ENCODE measurements at places on chromosomes 11 and 22.
A peak's percentile ranks its signal among the peaks of the same experiment; 100 is the strongest.

GRCh38 chr11:14070896-14071295 is 108.4 kb downstream of the SPON1 start:
- DNase-seq: no peak

DNA sequence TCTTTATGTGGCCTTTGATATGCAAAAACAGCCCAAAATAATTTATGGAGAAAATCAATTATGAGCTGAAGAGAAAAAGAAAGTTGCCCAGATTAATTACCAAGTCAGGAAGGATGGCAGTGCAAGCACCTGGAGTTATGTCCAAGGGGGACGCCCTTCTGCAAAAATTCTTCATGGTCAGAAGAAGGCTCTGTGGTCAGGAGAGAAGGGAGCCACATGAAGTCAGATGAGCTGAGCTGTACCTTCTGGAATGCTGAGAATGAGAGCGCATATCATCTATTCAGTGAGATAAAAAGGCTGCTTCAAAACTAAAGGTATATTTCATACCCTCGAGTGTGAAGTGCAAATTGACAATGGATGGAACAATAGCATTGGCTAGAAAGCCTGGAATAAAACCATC is 607.4 kb downstream of the NTM start:
- DNase-seq: no peak

DNA sequence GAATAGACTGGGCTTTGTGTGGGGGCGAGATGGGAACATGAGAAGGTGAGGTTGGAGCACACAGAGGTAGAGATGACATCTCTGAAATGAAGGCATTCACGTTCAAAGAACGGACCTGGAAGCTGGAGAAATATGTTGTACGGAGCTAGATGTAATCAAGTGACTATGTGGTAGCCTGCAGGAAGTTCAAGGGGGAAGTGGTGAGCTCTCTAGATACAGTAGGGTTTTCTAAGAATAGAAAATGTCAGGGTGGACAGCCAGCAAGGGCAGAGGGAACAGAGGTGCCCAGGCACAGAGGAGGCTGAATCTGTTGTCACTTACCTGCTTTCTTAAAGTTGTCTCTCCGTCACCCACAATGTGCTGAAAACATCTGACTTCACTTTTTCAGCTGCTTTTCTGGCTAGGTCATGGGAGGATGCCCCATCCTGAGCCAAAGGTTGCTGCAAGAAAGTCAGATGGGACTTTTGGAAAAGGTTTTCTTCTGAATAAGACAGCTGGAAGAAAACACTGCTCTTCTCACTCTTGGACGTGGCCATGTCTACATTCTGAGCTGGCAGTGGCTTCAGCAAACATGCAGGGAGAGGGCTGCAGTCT is 171.5 kb upstream of the B3GAT1 start:
- no peak for DNase-seq

DNA sequence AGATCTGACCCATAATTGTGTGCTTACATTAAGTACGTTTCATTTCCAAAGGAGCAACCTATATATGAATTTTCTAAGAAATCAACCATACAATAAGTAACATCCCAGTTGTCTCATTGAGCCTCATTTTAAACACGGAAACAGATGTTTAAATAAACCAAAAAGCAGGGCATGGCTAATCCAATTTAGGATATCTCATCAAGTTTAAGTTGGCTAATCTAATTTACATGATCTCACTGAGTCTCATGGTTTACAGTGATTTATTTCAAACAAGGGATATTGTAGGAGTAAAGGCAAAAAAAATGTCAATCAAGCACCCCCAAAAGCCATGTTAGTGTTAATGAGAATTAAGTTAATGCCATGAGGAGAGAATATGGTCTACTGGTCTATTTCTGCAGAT is 499.8 kb upstream of the CCDC90B start:
- DNase-seq: no peak

DNA sequence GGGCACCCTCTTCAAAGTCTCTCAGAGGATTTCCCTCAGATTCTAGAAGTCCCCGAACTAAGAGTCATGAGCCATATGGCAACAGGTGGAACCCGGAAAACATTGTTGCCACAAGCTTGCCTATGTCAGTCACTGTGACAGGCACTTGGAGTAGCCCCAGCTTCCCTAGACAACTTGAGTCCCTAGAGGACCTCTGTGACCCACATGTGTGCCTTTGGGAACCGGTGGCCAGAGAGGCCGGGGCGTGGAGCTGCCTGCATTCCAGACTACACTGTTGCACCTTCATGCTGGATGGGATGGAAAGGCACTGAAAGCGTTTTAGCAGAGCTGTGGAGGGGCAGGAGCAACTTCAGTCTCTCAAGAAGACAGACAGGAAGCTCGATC is 12.1 kb downstream of the SLC37A2 start:
- no peak for DNase-seq

DNA sequence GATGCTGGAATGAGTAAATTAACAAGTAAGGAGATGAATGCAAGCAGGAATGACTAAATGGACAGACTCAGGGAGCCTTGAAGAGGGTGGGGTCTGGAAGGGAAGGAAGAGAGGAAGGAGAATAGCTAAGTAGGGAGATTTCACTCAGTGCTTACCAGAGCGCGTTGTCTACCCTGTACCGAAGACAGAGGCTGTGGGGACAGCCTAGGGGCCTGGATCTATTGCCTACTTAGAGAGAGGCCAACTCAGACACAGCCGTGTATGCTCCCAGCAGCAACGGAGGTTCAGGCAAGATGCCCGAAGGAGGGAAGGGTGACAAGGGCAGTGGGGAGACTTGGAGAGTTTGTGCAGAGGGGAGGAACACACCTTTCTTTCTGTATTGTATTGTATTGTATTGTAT is at the start of gene FOLR2:
Gene FOLR2 (plus strand): TSS at position 157 of the 400 bp plus-strand sequence. CDS start 1,791 bp downstream, outside the sequence.
- no peak for DNase-seq

GRCh38 chr11:82003024-82003423 is 730.6 kb downstream of the FAM181B start:
- no peak for DNase-seq

DNA sequence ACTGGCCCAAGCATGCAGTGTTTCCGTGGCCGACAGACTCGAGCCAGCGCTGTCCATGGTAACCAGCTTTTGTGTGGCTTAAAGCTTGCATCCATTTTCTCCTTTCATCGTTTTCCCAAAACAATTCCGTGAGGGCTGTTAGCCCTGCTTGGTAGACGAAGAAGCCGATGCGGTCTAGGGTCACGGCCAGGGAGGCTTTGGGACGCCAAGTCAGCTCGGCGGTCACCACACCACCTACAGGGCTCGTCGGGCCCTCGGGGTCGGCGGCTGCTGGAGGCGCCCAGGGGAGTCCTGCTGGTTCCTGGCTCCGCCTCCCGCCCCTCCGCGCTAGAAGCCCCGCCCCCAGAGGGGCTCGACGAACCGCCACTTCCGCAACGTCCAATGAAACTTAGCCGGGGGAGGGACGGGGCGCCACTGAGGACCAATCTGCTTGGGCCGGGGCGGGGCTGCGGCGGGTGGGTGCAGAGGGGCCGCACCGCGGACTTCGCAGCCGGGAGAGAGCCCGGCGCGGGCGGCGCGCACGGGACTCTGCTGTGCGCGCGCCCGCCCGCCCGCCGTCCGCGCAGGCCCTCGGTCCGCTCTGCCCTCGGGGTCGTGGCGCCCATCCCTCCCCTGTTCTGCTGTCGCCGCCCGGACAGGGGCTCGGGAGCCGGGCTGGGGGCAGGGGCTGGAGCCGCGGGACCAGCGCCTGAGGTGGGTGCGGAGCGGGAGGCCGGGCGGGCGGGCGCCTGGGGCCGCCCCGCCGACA is at the start of gene TIGD3:
Gene TIGD3 (plus strand): TSS at position 487 of the 748 bp plus-strand sequence. CDS start 1,058 bp downstream, outside the sequence.
- peak; percentile 89 for DNase-seq

- no peak for DNase-seq
Measured at GRCh38 chr11:73582653-73583052, 15.3 kb downstream of the FAM168A start.

DNA sequence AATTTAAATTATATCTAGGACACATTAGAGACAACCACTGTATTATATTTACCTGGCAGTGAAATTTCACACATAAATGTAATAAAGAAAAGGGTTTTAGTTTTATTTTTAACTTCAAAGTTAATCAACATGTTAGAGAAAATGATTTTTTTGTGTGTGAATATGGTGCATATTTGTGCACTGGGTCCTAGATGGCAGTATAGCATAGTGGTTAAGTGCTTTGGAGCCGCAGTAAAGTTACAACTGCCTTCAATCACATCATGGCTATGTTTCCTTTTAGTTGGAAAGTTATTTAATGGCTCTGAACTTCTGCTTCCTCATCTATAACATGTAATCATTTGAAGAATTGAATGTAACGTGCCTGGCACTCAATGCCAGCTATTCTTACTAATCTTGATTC is 108.9 kb upstream of the DDI1 start:
- no peak for DNase-seq

GRCh38 chr11:128471138-128471661 is 116.2 kb downstream of the ETS1 start:
- DNase-seq: no peak

GRCh38 chr11:86294026-86294425 is 8.0 kb upstream of the HIKESHI start:
- DNase-seq: no peak

DNA sequence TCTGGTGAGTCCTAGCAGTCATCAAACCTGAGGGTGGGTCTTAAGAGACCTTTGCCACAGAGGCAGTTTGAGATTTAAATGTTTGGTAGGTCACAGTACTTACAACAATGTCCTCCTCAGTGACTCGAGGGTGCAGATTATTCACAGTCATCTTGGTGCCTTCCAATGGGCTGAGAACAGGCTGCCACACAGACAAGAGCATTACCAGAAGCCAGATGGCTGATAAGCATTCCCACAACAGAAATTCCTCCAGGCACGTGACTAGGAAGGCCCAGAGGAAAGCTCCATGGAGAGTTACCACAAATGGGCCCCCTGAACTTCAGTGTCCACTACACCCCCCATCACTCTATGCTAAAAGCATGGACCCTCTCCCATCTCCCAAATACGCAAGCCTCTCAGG is 19.2 kb downstream of the POLDIP3 start:
- DNase-seq: no peak

GRCh38 chr11:97909614-97910399 is 1110.9 kb upstream of the CNTN5 start:
- no peak for DNase-seq

DNA sequence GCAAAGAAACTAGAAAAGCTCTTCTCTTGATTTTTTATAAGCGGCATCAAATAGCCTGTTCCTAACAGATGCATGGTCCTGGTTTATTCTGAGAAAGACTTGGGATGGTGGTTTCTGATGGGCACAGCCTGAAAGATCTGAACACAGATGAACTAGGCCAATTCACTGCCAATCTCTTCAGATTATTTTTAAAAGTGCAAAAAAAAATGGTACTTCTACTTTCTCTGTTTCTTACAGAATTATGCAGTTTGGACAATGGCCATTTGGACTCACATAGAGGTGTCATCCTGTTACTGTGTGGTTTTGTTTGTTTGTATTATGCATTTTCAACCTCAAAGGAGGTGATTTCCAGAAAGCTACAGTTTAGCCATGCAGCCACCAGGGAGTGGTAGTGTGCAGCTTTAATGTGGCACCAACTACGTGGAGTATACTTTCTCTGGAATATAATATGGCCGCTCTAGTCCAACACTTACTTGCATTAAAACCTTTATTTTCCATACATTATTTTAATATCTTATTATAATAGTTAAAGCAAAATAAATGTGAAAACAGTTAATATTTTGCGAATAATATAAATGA is 469.8 kb upstream of the KIRREL3 start:
- DNase-seq: no peak

DNA sequence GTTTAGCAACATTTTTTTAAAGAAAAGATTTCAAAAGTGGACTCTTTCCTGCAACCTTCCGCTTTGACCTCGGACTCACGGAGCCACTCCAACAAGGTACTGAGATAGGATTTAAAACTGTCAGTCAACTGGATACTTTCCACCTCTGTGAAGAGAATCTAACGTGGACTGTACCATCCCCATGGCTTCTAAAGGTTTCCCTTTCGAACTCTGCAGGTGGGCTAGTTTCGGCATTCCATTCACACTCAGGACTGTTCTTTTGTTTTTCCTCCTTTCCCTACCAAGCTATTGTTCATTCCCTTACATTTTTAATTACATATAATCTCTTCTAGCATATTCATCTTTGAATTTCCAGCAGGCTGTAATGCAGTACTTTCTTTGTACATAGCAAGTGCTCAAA is 88.5 kb upstream of the AKIP1 start:
- DNase-seq: no peak

DNA sequence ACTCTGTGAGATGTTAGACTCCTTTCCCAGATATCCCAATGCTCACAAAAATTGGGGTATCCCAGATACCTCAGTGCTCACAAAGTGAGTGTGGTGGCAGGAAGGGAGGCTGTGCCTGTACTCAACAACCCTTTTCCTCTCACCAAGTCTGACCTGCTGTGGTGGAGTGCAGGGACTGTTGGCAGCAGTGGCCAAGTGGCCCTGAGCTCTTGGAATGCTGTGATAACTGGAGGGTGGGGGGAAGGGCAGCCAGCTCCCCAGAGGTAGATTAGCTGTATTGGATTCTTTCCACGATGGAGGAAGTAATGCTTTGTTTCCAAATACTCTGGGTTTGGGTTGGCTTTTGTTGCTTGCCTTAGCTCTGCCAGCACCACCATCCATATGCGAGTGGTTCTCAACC is 46.0 kb upstream of the OR9Q1 start:
- no peak for DNase-seq

DNA sequence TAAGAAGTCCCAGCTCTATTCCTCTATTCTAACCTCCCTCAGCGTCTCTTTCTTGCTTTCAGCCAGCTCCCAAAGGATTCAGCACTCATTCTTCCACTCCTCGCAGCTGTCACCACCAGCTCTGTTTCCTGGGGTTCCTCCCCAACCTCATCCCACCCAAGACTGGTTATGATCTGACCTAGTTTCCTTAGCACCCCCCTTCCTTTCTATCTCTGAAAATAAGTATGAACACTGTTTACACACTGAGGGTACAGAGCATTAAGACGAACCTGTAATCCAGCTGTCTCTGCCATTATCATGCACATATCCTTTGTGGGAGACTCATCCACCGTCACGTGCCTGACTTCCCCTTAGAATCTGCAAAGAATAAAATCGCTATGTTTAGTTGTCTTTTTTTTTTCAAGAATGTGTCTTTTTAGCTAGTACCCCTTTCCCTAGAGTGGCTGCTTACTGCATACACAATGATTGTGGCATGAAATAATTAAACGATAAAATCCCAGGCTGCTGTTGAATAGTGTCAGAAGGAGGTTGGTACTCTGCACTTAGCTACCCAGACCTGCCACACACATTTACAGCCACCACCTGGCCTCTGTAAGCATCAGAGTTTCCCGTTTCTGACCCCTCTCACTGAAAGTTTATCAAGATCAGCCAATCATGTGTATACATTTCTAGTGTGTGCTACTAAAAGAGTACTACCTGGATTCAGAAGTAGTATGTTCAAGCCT is 26.9 kb upstream of the CSTF3 start:
- DNase-seq: no peak

- DNase-seq: peak; percentile 28
Measured at GRCh38 chr11:14537134-14537599, 17.0 kb upstream of the PSMA1 start.

- no peak for DNase-seq
Measured at GRCh38 chr11:9574622-9575259, 1.3 kb downstream of the WEE1 start.

- DNase-seq: no peak
Measured at GRCh38 chr22:43031617-43032016, 16.7 kb upstream of the PACSIN2 start.
